Right ventricle myocardium superior (tissue), 1 donor: ENCODE measurements at places on chromosomes 7 and 10. TPM values are rescaled to one million over a fixed set of nuclear protein-coding genes. Genes with fewer than 3 reads are reported as not detected.

DNA sequence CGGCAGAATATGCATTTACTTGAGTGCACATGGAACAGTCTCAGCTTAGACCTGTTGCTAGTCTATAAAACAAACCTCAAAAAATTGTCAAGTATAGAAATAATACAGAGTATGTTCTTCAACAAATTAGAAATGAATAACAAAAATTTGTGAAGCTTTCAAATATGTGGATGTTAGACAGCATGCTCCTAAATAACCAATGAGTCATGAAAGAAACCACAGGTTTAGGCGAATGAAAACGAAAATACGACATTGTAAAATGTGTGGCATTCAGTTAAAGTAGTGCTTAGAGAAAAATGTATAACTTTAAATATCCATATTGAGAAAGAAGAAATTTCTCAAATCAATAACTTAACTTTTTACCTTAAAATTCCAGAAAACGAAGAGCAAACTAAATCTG, 760.0 kb upstream of the SORCS1 start:
- no peak for DNase-seq

- DNase-seq = no peak
Measured at GRCh38 chr7:147894271-147894670, 696.3 kb upstream of the C7orf33 start.

DNA sequence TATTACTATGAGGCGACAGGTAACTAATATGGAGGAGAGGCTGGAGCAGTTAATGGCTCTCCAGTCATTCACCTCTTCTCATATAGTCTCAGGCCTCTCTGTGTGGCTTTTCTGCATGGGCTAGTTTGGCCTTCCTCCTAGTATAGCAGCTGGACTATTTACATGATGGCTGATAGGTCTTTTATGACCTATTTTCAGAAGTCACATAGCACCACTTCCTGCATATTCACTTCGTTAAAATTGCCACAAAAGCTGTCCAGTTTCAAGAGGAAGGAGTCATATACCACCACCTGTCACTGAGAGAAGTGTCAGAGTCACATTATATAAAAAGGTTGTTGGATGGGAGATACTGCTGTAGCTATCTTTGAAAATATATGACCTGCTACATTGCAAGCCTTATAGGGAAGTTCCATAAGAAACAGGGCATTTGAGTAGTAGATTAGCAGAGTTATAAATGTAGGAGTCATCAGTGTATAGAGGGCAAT, 8.0 kb upstream of the DMTF1 start:
- no peak for DNase-seq

DNA sequence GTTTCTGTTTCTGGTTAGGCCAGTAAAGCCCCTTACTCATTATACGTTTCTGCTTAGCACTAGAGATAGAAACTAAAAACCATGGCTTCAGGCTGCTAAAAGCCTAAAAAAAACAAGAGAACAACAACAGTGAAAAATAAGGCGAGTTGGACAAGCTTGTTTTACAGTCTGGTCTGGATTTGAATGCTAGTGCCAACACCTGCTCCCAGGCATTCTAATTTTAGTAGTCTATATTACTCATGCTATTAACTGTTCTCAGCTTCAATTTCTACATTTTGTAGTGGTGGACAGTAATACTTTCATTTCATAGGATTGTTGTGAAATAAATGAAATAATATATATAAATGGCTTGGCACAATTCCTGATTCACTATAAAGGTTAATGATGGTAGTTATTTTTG, 108.5 kb downstream of the HBP1 start:
- DNase-seq = no peak

DNA sequence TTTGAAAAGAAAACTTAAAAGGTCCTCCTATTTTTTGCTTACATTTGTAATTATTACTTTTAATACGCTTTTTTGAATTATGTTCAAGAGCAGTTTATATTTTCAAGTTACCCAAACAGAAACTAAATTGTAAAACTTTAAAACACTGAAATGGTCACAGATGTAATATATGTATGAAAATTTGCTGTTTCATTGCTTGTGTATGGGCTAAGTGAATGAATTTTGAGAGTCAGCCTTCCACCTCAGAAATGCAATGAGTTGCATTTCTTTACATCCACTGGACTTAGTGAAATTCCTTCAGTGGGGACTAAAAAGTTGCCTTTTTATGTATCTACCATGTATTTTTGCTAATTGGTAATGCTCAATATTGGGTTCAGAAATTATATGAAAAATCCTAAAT, 1.6 kb downstream of the VPS26A start:
- DNase-seq = no peak

RHOBTB1 gene
- 13.0 TPM for total RNA-seq

CALHM3 gene
- not detected for total RNA-seq

DNA sequence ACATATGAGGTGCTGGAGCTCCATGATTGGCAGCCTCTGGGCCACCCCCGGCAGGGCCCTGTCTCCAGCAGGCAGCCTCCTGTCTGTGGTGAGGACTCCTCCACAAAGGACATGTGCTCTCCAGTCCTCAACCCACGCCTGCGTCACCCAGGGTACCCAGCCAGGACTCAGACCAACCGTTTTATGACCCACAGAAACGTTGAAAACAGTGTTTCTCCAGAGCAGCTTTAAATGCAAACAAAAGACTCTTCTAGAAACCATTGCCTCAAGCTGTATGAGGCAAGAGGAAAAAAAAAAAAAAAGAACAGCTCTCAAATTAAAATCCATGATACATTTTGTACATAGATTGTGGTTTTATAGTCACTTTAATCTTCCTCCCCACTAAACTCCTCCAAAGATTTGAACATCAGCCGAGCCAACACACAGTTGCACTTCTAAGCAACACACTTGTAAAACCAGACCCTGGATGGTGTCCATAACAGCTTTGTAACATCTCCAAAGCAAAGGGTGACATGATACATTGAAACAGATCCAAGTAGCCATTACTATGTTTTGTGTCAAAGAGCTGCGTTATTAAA, 175.0 kb upstream of the LYZL2 start:
- peak; percentile 63 for DNase-seq

- no peak for DNase-seq
Measured at GRCh38 chr10:98577578-98577977, 130.8 kb upstream of the HPS1 start.

DNA sequence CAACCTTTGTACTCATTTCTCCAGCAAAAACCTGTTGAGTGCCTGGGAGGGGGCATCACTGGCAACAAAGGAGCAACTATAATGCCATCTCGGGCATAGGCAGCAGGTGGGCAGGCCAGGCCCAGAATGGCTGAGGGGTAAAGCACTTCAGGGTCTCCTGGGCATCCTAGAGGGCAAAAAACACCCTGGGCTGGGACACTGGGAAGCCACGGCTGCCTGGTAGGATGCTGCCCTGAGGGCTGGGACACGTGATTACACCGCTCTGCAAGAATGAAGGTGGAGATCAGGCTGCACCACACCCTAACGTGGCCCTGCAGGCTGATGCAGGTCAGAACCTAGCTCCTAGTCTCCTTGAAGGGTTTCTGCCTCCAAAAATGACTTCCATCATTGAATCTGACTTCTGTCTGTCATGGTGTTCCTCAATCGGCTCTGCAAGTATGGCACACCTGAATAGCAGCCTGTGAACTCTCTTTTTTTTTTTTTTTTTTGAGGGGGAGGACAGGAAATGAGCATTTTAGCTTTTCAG, 4.5 kb upstream of the TRAPPC14 start:
- no peak for DNase-seq

ZNF92 gene
- 2.9 TPM for total RNA-seq

OR2A7 gene
- 0.51 TPM for total RNA-seq

SFTPA1 gene
- total RNA-seq = 0.22 TPM

ADAM8 gene
- total RNA-seq = 2.5 TPM

SPDYE1 gene
- not detected for total RNA-seq

GRCh38 chr7:132666774-132667172, 90.5 kb upstream of the PLXNA4 start:
- DNase-seq = no peak

- DNase-seq = no peak
Measured at GRCh38 chr7:1755783-1756625, 85.9 kb downstream of the ELFN1 start.

DNA sequence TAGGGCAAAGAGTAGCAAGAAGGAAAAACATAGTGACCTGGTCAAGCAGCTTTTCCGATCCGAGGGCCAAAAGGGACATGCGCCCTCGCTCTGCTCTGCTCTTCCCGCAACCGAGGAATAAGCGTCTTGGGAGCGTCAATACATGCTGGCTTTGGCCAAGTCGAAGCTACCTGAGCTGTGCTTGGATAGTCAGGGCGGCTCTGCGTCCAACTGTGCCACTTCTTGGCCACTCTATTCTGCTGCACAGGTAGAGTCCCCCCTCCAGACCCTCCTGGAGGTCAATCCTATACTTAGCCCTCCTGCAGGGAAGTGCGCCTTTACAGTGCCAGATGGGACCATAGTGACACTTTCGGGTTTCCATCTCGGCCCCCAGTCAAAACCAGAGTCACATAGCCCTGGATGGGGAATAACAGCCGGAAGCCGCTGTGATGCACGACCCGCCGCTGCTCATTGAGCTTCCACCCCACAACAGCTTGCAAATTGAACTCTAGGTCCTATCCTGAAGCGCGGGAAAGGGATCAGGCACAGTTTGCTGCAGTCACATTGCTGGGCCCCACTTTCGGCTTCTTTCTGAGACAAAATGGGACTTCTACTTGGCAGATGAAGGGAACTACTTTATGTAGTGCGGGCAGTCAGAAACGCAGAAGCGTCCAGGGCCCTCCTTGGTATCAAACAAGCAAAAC, 1.1 kb upstream of the HPSE2 start:
- no peak for DNase-seq

- DNase-seq = no peak
Measured at GRCh38 chr7:108385834-108386422, 70.3 kb downstream of the NRCAM start.

DNA sequence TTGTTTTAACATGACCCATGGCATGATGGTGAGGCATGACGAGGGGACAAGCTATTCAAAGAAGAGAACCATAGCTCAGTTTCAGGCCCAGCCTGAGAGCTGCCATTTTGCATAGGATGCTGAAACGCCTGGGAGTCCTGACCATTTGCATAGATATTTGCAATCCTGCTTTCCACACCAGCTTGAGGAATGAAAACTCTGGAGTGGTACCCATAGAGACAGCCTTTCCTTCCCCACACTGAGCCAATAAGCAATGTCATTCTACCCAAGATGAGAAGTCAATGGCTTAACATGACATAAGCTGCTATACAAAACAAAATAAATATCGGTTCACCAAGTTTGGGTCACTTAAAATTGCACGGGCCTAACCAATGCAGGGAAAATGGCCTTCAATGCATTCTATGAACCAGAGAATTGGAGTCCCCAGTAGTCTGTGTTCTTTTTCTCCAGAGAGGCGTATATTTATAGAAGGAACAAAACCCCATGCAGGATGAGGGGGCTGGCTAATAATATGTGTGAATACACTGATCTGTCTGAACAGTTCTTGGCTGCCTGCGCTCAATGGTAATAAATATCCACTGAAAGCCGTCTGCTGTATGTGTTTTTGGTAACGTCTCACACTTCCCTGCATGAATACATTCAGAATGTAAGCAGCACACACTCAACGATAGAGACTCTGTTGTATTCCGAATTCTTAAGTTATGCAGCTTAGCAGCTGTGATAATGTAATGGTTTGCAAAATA, 329.3 kb downstream of the FRMD4A start:
- DNase-seq = no peak

- DNase-seq = peak; percentile 65
Measured at GRCh38 chr7:101792051-101792681, 25.3 kb upstream of the CUX1 start.

DNA sequence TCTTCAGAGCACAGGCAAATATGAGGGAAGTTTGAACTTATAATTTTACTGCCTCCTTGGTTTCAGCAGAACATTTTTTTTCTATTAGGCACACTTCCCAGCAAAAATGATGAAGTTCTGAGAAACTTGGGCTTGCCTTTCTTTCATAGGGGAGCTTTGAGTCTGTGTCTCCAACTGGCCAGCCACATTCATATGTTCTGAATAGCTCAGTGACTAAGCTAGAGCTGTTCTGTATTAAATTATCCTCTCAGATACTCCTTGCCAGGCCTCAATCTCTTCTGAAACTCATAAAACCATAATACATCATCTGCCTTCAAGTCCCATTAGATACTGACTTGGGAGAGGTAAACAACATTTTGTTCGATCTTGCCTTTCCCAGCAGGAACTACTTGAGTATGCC, 476.5 kb downstream of the GPAM start:
- no peak for DNase-seq

DNA sequence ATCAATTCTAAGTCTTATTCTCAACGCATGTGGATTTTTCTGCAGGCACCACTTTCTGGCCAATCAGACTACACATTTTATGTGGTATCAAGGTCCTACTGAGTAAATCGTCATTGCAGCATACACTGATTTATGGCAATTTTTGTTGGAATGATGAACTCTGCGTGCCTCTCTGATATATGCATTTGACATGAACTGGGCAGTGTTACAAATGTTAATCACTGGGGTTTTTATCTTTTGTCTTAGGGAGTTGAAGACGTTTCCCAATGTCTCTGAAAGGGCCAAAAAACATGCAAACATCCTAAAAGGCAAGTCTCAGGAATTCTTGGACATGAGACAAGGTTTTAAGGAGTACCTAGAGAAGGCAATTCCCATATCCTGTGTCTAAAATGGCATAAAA, 809.5 kb upstream of the CELF2 start:
- DNase-seq = no peak

DNA sequence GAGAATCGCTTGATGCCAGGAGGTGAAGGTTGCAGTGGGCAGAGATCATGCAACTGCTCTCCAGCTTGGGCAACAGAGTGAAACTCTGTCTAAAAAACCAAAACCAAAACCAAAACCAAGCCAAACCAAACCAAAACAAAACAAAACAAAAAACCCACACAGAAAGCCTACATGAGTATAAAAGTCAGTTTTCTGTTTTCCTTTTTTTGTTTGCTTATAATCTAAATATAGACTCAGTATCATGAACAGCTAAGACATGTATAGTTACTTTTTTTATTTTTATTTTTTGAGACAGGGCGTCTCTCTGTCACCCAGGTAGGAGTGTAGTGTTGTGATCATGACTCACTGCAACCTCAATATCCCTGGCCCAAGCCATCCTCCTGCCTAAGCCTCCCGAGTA, 16.8 kb upstream of the MTPN start:
- no peak for DNase-seq

GRCh38 chr10:43861966-43862751, 213.5 kb upstream of the ZNF32 start:
- DNase-seq = no peak

DNA sequence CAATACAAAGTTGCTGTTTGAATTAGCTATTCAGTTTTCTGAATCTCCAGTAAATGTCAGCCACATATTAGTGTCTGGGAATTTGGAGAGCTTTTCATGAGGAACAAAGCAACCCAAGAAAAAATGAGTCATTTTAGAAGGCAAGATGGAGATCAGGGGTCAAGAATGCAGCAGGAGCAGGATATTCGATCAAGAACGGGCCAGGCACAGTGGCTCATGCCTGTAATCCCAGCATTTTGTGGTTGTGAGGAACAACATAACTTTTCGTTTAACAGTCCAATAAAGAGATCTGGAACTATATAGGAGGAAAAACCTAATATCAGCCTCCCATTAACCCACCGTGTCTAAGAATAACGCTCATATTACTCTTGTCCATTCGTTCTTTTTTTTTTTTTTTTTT, 600.5 kb downstream of the MAGI2 start:
- no peak for DNase-seq
